ENCODE measurements at places on chromosomes 1 and 21.

GRCh38 chr1:23960291-23961020, 828 bp downstream of the PNRC2 start:
- no peak for DNase-seq

- no peak for DNase-seq
These were observed 17.2 kb upstream of the FOXO6 start for GRCh38 chr1:41343790-41344699.

- DNase-seq, result no peak
These were observed 20.7 kb upstream of the ALDH4A1 start for GRCh38 chr1:18922848-18923755.

- no peak for DNase-seq
These were observed 226.6 kb upstream of the ZRANB2 start for GRCh38 chr1:71307451-71307850.

DNA sequence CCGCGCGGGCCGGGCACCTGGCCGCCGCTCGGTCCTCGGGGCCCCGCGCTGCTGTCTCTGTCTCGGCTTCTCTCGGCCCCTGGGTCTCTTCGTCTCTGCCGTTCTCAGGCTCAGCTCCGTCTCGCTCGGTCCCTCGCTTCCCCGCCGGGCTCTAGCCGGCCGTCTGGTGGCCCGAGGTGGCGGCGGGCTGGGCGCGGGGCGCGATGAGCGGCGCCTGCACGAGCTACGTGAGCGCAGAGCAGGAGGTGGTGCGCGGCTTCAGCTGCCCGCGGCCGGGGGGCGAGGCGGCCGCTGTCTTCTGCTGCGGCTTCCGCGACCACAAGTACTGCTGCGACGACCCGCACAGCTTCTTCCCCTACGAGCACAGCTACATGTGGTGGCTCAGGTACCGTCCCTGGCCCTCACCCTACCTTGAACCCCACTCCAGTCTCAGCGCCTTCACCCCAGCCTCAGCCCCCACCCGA, 355 bp downstream of the SHISAL2A start:
- no peak for DNase-seq

DNA sequence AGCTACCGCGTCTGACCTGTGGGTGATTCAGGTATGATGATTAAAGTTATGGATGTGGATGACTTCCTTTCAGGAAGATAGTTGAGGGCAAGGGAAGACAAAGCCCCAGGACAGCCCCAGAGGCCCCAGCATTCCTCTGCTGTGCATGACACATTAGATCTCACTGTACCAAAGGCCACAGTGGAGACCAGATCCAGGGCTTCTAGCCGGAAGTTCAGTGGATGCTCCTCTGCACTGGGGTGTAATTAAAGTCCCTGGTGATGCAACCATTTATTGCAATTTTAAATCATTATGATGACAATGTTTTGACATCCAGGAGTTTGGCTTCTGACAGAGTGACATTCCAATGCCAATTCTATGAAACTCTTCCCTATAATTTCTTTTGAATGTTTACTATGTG, 5.0 kb downstream of the C4BPA start:
- no peak for DNase-seq

DNA sequence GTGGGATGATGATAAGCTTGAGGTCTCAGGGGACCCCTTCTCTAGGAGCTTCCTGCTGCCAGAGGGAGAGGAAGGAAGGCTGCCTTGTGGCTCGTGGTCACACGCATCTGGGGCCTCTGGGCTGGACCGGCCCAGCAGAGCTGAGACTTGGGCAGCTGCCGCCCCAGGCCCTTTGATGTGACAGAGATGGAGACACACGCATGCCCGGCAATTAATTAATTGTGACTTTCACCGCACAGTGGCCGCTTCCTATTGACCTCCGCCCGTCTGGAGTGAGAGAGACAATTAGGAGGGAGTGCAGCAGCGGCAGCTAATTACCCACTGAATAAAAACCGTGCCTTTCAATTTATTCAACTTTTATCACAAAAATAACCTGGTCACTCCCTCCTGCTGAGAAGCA, 16.6 kb upstream of the C1QA start:
- DNase-seq, result no peak

- no peak for DNase-seq
These were observed 247.5 kb downstream of the LMX1A start for GRCh38 chr1:165109013-165109412.

GRCh38 chr1:53598966-53599365, 139.8 kb downstream of the DMRTB1 start:
- DNase-seq, result no peak

DNA sequence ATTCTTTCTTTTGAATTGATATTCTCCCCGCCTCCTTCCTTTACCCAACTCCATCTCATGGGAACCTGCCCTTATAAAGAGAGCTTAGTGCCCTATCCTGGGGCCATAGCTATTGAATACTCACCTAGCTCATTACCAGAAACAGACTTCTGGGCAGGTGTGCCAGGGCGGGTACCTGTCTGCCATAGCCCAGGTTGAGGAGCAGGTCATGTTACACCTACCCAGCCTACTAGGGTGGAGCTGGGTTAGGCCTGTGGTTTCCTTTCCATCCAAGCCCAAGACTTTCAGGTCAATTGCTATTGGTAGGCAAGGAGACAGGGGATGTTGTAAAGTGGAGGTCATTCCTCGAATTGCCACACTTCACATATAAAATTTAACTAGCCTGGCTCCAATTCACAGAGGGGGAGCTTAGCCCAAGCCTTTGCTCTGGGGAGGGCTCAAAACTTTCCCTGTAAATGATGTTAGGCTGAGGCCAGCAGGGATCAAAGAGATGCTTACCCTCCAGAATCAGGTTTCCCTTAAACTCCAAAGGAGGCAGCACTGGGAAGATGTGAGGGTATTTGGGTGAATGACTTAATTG, 87.1 kb upstream of the IPO9 start:
- DNase-seq, result no peak

- no peak for DNase-seq
These were observed 691.2 kb downstream of the USP25 start for GRCh38 chr21:16421007-16421406.

GRCh38 chr1:8189931-8190483, 127.9 kb upstream of the SLC45A1 start:
- DNase-seq, result no peak

DNA sequence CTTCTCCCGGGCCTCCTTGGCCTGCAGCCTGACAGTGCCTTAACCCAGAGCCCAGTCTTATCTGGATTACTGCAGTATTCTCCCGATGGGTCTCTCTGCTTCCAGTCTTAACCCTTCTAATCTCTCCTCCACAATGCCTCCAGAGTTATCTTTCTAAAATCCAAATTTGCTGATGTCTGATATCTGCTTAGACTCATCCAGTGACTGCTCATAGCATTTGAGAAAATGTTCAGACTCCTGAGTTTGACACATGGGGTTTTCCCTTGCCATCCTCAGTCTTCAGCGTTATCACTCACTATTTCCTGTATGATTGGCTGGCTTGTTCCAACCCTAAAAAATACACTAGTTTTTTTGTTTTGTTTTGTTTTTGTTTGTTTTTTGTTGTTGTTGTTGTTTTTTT, 102.0 kb downstream of the FMN2 start:
- DNase-seq, result no peak

- no peak for DNase-seq
These were observed 61.6 kb downstream of the LRRN2 start for GRCh38 chr1:204623894-204624361.

DNA sequence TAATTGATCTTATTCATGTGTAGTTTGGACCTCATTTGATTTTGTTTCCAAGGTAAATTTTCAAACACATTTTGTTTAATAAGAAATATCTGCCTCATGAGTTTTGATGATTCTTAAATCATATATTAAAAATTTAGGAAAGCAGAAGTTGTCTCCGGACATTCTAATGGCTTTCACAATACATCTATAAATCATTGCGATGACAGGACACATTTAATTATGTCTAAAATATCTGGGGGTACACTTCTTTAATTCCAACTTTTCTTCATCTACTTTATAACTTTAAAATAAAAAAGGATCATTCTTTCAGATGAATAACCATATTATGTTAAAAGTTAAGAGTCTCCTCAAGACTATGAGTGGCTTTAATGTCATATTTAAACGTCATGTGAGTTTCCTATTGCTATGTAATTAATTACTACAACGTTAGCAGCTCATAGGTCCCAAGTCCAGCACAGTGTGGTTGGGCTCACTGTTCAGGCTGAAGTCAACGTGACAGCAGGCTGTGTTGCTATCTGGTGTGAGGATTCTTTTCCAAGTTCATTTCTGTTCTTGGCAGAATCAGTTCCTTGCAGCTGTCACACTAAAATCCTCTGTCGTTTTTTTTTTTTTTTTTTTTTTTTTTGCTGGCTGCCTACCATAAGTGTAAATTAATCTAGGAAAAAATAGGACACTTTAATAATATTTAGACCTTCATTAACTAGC, 893.5 kb downstream of the LTN1 start:
- DNase-seq, result no peak

DNA sequence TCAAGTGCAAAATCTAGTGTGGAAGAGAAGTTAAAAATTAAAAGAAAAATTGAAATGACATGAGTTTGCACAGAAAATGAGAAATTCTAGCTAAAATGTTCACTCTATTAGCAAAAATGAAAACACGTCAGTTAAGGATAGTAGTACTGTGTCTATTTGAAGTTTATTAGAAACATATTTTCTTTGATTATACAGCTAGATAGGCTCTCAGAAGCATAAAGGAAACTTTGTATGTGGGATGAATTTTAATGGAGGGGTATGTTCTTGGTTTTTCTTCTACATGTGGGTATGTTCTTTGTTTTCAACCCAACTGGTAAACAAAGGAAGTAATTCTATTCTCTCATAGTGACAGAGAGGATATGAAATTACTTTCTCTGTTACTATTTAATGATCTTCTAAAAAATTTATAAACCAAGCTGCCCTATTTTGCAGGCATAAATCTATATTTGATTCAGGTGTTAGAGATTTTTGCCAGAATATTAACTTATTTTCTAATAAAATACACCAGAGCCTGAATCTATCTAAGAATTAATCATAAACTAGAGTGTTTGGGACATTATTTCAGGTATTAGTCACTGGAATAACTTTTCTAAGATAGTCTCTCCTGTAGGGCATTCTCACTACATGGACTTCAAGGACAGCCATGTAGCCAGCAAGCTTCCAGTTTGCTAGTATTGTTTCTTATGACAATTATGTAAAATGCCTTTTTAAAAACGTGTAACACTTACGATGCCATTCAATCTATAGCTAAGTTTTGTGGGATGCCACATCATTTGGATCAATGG, 15.8 kb downstream of the GPSM2 start:
- DNase-seq, result no peak

DNA sequence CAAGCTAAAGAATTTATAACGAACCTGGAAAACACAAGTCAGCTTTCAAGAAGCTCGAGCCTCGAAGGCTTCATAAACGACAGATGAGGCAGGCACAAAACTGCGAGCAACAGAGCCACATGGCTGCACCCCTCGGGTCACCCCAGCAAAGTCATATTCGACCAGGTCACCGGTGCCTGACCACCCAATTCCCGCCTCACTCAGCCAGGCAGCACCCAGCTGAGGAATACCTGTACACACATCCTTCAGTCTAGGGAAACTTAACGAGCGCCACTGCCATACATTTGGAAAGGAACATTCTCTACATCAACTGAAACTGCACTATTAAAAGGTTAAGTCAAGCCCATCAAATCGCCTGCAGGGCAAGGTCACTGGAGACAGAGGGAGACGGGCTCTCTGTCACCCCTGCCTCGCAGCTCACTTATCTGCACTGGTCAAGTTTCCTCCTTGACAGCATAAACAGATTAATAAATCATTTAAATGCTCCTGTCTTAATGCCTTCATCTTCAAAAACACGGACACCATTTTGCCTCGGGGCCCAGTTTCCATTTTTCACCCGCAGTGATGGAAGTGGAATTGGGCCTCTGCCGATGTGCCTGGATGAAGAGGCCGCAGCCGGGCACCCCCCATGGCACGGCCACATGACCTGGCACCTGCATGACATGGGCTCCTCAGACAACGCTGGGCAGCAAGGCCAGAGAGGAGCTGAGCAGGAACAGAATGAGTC, 20.6 kb downstream of the NPHP4 start:
- DNase-seq, result no peak

GRCh38 chr1:85375493-85375892, 89.5 kb downstream of the DDAH1 start:
- no peak for DNase-seq

DNA sequence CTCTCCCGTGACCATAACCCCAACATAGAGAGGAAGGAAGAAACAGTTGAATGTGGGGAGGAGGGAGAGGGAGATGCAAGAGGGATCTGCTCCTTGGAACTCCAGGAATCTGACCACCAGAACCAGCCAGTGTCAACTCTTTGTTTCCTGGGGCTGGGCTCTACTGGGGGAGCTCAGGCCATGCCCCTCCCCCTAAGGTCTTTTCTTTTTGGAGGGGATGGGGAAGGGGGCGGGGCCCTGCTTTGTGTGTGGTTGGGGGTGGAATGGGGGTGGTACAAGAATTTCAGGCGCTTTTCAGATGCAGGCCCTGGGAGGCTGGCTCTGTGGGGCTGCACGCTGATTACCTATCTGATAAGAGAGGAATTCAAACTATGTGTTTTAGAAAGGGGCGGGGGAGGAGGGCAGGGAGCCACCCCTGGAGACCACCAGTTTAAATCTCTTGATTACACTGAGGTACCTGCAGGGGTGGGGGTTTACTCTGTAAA, 8.3 kb downstream of the LIN28A start:
- no peak for DNase-seq

GRCh38 chr1:89728381-89728780, 92.5 kb upstream of the LRRC8D start:
- DNase-seq, result no peak

DNA sequence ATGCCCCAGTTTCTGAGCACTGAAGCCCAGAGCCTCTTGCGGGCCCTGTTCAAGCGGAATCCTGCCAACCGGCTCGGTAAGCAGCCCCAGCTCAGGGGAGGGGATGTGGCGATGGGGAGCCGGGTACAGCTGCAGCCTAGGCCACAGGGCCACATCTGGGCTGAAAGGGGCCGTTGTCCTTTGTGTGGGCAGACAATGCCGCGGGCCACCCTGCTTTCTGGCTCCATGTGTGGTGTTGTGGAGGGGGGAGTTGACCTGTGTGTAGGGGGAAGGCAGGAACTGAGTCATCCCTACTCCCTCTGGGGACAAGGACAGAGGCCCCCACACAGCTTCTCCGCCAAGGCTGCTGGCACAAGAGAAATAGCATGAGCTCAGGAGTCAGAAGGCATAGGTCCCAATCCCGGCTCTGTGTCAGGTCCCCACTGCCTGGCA, 26.0 kb downstream of the RPS6KA1 start:
- DNase-seq, result no peak

DNA sequence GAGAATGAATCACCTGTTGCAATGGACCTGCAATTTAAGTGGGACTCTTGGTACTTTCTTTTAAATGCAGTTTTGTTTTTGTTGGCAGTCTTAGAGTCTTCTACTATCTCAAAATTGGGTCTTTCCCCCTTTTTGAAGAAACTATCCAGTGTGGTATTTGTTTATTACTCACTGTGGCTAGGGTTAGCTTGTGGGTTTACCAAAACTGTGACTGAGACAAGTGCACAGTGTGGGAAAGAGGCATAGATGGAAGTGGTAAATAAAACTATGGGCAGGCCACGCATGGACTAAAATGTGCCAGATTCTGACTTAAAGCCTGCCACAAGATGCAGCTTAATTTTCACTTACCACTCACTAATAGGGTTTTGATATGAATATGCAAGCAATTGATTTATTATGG, 1441.7 kb downstream of the PLA2G4A start:
- DNase-seq, result no peak

GRCh38 chr1:40532062-40532389, 589 bp downstream of the ZNF684 start:
- DNase-seq, result no peak

- no peak for DNase-seq
These were observed 54.0 kb upstream of the KCNJ15 start for GRCh38 chr21:38202811-38203210.
